ENCODE measurements at places on chromosomes 12 and 14.

DNA sequence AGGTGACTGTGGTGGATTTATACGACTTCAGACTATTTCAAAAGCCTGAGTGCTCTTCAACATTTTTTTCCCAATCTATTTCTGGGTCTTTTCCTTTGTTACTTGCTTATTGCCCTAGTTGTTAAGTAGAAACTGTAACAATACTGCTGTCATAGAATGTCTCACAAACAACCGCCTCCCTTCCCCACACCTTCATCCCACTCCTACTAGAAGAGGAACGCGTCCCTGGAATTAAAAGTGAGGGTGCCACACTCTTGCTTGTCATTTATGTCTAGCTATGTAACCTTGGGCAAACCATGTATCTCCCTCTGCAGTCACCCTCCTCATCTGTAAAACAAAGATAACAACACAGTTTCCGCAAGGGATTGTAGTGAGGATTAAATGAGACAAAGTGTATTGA lies 8.6 kb downstream of the BRAP start:
- no peak for DNase-seq

DNA sequence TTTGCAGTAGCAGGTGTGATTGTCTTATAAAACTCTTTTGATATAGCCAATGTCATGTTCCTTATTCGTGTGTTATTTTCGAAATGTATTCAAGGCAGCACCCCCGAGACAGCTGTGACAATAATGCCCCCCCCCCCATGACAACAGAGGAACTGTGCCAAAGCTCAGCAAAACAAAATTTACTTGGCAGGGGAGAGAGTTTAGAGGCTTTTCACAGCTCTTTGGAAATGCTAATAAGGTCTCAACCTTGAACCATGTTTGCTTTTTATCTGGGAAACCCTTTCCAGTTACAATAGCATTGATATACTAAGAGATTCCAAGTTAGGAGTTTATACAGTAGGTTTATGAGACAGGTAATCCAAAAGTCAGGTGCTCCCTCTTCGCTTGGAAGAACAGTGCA lies 56.4 kb upstream of the USP44 start:
- no peak for DNase-seq

- DNase-seq, result no peak
Observed at GRCh38 chr12:110590059-110590458, 6.9 kb upstream of the PPTC7 start.

- DNase-seq, result no peak
Observed at GRCh38 chr14:99323603-99324185, 51.7 kb upstream of the BCL11B start.

- DNase-seq, result no peak
Observed at GRCh38 chr14:73789989-73790581, 61.5 kb upstream of the PTGR2 start.

- DNase-seq, result no peak
Observed at GRCh38 chr12:22738945-22739344, 114.0 kb downstream of the ETNK1 start.

DNA sequence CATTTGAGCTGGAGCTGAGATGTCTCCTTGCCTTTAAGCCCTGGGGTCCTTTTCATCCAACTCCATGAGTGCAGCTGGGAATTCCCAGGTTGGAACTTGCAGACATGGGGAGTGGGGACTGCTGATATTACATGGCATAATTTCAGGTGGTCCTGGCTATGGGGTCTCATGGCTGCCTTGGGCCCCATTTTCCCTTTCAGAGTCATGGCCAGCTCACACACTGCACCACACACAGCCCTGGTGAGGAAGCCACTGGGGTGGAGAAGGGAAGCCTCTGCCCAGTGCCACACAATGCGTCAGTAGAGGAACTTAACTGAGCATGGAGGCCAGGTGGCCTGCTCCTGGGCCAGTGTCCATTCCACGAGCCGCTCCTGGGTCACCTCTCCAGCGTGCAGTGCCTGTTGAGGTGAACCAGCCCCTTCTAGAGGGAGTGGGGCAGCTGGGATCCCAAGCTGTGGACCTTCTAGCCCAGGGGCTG lies 17.3 kb upstream of the KRT86 start:
- DNase-seq, result no peak

GRCh38 chr14:27528328-27528727 lies 930.5 kb upstream of the NOVA1 start:
- no peak for DNase-seq

GRCh38 chr14:101063121-101063520 lies 159.6 kb upstream of the RTL1 start:
- no peak for DNase-seq

GRCh38 chr12:23816394-23816851 lies 133.0 kb downstream of the SOX5 start:
- DNase-seq, result no peak

- DNase-seq, result no peak
Observed at GRCh38 chr14:35682802-35683201, 126.3 kb downstream of the RALGAPA1 start.

DNA sequence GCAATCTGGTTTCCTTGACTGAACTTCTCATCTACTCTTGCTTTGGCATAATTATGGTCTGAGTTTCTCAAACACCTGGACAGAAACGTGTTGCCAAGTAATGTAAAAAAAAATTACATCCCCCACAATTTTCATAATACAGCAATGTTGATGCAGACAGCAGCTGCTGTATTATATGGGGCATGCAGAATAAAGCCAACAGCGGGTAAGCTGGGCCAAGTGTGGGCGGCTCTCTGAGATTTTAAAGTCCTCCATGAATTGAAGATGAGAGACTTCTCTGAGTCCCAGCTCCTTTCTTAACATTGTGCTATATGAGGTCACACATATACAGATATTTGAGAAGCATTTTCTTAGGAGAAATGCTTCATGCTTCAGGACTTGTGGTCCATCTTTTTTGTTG lies 881.2 kb downstream of the GALC start:
- no peak for DNase-seq

- no peak for DNase-seq
Observed at GRCh38 chr12:113310489-113310888, 24.4 kb downstream of the SLC8B1 start.

DNA sequence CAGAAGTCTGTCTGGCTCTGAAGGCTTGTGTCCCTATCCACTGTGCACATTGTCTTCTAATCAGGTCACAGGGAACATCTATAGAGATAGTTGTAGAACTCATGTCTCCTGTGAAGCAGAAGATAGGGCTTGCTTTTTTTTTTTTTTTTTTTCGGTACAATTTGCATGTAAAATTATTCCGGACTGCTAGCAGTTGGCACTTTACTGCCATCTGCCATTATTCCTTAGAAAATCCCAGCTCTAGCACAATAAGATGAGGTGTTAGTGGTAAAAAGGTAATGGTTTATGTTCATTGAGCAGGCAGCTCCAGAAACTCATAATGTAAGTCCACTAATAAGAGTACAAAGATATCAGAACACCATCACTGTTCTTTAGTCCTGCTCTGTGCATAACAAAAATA lies 8.7 kb downstream of the MYRFL start:
- DNase-seq, result no peak

GRCh38 chr14:102731871-102732800 lies 45.1 kb upstream of the TRAF3 start:
- DNase-seq, result no peak

GRCh38 chr12:107349008-107349747 lies 255.8 kb upstream of the CRY1 start:
- DNase-seq, result no peak

- no peak for DNase-seq
Observed at GRCh38 chr12:49885663-49886461, 17.8 kb downstream of the FAIM2 start.

- DNase-seq, result no peak
Observed at GRCh38 chr12:30138483-30138882, 354.7 kb upstream of the TMTC1 start.

DNA sequence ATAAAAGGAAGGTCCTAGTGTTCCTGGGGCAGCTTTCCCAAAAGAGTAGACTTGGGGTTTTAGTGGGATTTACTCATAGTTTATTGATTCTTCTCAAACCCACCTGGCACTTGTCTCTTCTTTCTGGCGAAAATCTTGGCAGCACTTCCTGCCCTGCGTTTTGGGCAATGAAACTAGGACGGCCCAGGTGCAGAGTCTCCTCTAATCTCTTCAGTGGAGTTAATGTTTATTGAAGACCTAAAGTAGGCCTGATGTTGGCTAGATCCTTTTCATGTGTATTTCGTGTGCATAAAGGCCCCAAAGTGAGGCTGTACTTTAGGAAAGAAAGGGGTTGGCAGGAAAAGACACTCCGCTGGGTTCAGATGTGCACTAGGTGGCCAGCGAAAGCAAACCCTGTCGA lies 5.1 kb downstream of the WNT5B start:
- no peak for DNase-seq

DNA sequence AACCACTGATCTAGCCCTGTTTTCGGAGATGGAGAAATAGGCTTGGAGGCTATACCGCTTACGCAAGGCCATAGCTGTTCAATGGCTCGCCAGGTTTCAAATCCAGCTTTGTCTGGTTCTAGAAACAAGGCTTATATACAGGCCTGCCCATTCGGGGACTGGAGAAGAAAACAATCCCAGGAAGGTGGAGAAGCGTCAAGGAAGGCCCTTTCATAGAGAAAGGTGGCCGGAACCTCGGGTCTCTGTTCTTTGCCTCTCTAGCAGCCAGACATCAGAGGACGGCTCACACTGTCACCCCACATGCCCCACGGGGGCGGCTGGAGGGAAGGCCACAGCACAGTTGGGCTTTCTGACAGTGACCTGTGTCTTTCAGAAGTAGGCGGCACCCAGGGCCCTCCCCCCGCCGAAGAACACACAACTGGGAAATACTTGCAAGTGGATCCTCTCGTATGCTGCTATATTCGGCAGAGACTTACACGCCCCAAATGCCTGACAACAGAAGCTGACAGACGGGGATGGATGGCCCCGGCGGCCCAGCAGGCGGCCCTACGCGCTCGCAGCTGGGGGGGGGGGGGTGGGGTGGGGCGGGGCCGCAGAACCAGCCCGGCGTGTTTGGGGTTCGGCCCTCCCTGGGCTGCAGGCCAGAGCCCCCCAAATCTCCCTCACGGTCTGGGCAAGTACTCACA lies 4.5 kb upstream of the SETD1B start:
- DNase-seq, result no peak

DNA sequence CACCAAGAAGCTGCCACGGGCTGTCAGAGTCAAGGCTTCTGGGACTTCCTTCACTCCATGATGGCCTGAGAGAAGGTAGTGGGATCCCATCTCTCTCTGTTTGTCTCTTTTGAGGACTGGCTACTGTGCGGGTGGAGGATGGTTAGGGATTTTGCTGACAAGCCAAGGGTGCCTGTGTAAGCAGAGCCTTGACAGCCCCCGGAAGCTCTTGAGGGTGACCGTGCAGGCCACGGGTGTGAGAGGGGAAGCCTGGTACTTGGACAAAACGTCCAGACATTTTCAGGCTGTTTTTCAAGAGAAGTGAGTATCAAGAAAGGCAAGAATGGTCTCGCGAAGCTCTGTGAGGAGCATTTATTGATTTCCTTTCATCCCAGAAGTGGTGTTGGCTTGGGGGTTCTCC lies 352.4 kb downstream of the DPF3 start:
- DNase-seq, result no peak

DNA sequence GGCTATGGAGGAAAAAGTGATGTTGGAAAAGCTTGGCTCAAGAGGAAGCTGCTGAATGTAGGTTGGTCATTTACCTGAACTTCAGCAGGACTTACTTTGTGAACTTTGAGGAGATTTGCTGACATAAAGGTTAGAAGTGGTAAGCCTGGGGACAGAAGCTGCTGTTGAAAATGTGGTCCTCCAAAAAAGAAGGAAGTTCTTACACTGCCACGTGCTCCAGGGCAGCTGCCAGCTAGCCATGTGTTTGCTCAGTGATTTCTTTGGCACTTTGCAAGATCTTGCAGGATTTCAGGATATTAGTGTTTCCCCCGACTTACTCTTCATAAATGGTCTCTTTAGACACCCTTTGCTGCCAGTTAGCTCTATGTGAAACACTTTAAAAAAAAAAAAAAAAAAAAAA lies 14.8 kb upstream of the DYRK2 start:
- DNase-seq, result no peak
